ENCODE measurements at places on chromosomes 2 and 18. TPM values are rescaled to one million over a fixed set of nuclear protein-coding genes. Genes with fewer than 3 reads are reported as not detected.

Gene MBP
- total RNA-seq = 31.6 TPM

Gene LMAN2L
- total RNA-seq = 6.5 TPM

Gene GCKR
- not detected for total RNA-seq

Gene PARD3B
- total RNA-seq = 11.6 TPM

Gene CD8A
- not detected for total RNA-seq

Gene APCDD1
- 0.37 TPM for total RNA-seq

Gene CD8B
- not detected for total RNA-seq

Gene TUBA4B
- not detected for total RNA-seq

Gene CDKL4
- not detected for total RNA-seq

Gene COL4A4
- total RNA-seq = 0.25 TPM

Gene C1QL2
- total RNA-seq = not detected

Gene PSMD14
- 130 TPM for total RNA-seq

Gene MEIS1
- 4.4 TPM for total RNA-seq

Gene TMEM169
- 0.35 TPM for total RNA-seq

Gene GPBAR1
- total RNA-seq = 0.16 TPM

Gene RBBP8
- 59.7 TPM for total RNA-seq

Gene DYSF
- 2.0 TPM for total RNA-seq

Gene B4GALT6
- total RNA-seq = 6.0 TPM
